Stimulated activated CD4-positive, alpha-beta T cell treated with anti-CD3 and anti-CD28 coated beads, Interleukin-4, amount 100 ng/mL, for 1 hour (primary cell): ENCODE measurements at places on chromosomes 11 and 22.

DNA sequence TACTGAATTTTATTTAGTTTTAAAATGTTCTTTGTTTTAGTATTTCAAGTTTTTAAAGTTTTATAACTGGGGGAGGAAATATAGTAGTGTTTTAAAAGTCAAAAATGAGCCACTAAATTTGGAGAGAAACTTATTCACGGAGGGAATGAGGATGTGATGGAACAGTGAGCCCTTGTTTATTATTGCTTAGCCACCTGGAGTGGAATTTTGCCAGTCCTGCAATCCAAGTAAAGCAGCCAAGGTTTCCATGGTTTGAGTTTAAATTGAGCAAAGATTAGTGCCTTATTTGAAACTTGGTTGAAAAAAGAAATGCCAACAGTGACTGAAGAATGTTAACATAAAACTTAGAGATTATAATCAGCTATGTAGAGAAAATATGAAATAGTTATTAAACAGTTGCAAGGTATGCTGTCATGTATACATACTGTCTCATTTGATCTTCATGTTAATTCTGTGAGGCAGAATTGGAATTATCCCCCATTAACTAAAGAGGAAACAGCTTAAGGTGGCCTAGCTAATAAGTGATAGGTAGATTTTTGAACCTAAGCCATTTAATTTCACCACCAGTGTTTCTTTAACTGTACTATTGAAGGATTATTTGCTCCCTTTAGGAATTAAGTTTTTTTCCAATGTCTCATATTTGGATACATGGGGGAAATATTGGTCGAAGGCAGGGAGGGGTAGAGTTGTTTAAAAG is 36.4 kb downstream of the SWAP70 start:
- DNase-seq: no peak

DNA sequence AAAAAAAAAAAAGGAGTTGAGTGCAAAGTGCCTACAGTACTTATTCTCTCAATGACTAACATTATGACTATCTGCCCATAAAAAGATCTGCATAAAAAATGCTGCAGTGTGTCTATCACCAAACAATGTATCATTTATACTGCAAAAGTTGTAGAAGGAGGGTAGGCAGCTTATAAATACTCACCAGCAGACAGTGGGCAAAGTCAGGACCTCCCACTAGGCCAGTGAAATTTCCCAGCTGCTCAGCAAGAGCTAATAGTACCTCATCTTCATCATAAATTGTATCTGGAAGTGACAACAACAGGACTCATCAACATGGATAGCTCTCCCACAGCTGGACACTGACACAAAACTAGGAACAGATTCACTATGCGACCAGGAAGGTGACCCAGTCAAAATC is 1.6 kb downstream of the PPP2R1B start:
- no peak for DNase-seq

- no peak for DNase-seq
Observed at GRCh38 chr11:72609476-72609875, 64.7 kb downstream of the PDE2A start.

DNA sequence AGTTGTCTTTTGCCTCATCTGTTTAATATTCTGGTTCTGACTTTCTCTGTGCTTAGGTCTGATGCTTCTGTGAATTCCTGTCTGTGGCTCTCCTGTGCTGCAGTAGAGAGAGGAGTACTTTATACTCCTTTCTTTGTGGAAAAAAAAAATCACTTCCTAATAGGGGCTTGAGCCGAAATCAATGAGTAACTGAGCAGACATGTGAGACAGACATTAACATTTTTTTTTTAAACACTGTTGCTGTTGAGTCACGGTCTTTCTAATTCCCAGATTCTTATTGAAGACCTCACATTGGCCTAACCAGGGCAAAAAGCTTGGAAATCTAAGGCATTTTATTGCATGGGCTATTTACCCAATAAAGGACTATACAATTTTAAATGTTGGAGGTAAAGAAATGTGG is 86.1 kb downstream of the GRM5 start:
- DNase-seq: no peak

- DNase-seq: no peak
Observed at GRCh38 chr11:6717426-6717825, 34.3 kb upstream of the MRPL17 start.

GRCh38 chr11:35981581-35981980 is 37.7 kb downstream of the LDLRAD3 start:
- no peak for DNase-seq

- DNase-seq: peak; percentile 65
Observed at GRCh38 chr11:77127235-77127911, 673 bp upstream of the MYO7A start.
